GM12892 (cell line): ENCODE measurements at places on chromosomes 2 and 18.

- DNase-seq = no peak
These were observed 102.3 kb upstream of the ALPP start for GRCh38 chr2:232276084-232276732.

DNA sequence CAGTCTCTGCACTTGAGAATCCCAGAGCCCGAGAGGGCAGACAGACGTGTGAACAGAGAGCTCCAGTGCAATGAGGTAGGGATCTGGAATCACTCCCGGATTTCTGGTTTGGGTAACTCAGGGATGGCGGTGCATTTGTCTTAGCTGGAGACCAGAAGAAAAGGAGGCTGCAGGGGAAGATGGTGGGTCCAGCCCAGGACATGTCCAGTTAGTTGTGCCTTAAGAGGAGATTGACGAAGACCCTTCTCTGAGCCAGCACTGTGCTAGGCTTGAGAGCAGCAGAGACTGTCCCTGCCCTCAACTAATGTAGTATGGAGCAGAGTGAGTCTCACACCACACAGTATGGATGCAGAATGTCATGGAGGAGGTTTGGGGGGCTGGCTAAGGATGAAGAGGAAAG is 150.6 kb upstream of the COPS8 start:
- no peak for DNase-seq

DNA sequence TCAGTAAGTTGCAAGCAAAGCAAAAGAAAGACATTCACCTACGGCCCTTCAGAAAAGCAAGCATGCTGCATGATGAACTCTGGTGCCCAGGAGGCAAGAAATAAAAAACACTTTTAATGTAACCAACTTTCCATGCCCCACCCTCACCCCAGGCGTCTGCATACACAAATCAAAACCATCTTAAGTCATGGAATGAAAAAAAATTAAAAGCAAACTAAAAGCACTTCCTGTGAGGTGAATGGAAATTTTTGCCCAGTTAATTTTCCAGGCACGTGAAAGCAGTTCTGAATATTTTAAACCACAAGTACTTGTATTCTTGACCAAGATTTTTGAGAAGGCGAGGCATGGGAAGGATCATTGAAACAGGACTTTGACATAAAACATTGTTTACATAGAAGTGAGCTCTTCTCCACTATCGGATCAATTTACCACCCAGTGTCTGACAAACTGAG is 2.5 kb upstream of the ICOS start:
- no peak for DNase-seq

GRCh38 chr2:179104736-179105135 is 54.8 kb upstream of the CCDC141 start:
- DNase-seq = no peak

DNA sequence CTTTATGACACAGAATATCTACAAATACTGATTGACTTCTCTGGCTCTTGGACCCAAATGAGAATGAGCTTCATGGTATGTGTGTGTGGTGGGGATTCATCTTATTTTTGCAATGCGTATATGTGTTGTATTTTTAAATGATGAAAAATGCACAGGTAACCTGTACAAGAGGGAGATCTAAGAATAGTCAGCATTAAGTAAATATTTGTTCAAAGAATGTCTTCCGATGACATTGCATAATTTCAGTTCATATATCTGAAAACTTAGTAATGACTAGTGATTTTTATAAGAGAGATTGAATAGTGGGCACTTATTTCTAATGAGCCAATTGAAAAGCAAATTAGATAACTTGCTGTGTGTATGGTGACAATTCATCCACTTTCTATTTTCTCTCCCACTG is 66.4 kb downstream of the EML6 start:
- DNase-seq = no peak
